ENCODE measurements at places on chromosomes 5 and 9. TPM values are rescaled to one million over a fixed set of nuclear protein-coding genes. Genes with fewer than 3 reads are reported as not detected.

PGM5 gene
- not detected for polyA plus RNA-seq

SLC46A2 gene
- polyA plus RNA-seq: not detected

DDX4 gene
- polyA plus RNA-seq: 0.54 TPM

IFNA16 gene
- polyA plus RNA-seq: not detected

UAP1L1 gene
- 0.36 TPM for polyA plus RNA-seq

PCDHAC2 gene
- 9.3 TPM for polyA plus RNA-seq

PCDHB12 gene
- 2.2 TPM for polyA plus RNA-seq

GRIA1 gene
- 59.6 TPM for polyA plus RNA-seq

OR13C3 gene
- not detected for polyA plus RNA-seq

F12 gene
- polyA plus RNA-seq: 1.4 TPM

GMCL2 gene
- not detected for polyA plus RNA-seq

STPG3 gene
- polyA plus RNA-seq: not detected

All from neural cell (in vitro differentiated cells).